ENCODE measurements at places on chromosomes 5 and 9. TPM values are rescaled to one million over a fixed set of nuclear protein-coding genes. Genes with fewer than 3 reads are reported as not detected.

PRRX2 gene
- polyA plus RNA-seq = 1.1 TPM

DNA sequence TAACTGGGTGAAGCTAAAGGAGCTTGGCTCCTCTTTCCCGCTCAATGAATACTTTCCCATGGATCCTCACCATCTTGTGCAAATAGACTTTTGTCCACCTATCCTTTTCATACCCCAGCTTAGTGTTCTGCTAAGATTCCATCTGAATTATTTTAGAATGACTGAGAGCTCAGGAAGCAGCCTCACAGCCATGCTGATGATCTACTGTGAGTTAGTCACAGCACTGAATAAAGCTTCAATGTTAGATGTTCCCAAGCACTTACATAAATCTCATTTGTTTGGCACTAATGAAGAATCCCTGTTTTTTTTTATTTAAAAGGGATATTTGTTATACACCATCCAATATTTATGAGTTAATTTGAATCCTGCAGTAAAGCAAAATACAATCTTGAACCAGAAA, 317.6 kb upstream of the TRPC7 start:
- DNase-seq = no peak

MEF2C gene
- polyA plus RNA-seq = 40.8 TPM

SFXN1 gene
- 44.0 TPM for polyA plus RNA-seq

DNA sequence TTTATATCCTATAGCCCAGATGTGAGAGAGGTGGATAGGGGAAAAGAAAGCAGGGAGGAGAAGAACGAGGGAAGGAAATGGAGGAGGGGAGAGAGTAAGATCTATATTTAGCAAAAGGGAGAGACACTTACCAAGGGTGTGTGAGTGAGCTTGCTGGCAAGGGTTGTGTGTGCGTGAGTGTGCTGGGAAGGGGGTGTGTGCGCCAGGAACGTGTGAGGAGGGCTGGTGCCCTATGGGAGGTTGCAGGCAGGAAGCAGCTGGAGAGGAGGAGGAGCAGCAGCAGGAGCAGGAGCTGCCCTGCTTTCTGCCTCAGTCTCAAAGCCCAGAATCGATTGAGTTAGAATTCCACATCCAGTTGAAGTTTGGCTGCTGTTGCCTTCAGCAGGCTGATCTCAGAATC, 148.3 kb upstream of the RUSC2 start:
- DNase-seq = no peak

DNA sequence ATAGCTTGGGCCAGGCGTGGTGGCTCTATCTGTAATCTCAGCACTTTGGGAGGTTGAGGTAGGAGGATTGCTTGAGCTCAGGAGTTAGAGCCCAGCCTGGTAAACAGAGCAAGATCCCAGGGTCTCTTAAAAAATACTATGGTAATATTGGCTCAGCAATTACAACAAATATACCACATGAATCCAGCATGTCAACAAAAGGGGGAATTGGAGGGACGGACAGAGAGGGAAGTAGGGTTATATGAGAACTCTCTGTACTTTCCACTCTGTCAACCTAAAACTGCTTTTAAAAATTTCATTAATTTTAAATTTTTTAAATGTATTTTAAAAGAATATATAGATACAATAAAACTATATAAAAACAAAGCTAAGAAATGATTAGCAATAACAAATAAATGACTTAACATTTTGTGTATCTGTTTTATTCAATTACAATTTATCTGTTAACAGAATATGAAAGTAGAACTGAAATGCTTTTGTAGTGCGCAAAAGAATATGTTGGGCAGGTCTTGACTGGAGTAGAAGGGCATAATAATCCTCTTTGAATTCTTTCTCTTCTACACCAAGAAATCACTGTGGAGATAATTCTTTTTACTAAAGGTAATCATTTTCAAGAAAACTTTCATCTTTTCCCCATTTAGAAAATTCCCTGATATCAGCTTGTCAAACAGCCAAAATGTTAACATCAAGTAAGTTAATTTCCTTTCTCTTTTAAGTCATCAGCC, 12.9 kb upstream of the CDC42SE2 start:
- no peak for DNase-seq

MAML1 gene
- polyA plus RNA-seq = 44.2 TPM
